ENCODE measurements at places on chromosomes 3 and 15.

DNA sequence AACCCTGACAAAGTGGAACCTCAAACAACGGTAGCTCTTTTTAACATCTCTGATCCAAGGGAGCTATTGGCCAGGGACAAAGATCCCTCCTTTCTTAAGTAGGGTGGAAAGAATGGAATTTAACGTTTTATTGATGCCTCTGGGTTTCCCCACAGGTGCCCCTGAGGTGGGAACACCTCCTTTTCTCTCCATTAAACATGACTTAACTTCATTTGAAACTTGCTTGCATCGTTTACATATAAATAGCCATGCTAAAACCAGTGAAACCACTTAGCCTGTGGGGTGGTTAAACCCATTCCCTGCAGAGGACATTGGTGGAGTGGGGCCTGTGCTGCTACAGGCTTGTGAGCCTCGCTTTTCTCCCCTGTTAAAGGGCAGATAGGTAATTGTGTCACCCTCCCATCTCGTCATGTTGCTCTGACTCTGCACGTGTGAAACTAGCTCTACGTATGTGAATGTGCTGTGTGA lies 9.7 kb downstream of the CGNL1 start:
- DNase-seq, result no peak

- no peak for DNase-seq
Measured at GRCh38 chr3:30511524-30512251, 94.7 kb upstream of the TGFBR2 start.

GRCh38 chr3:126755866-126756265 lies 51.8 kb downstream of the CHCHD6 start:
- DNase-seq, result no peak

- DNase-seq, result no peak
Measured at GRCh38 chr3:1079662-1080061, 13.2 kb upstream of the CNTN6 start.

- DNase-seq, result peak; percentile 92
Measured at GRCh38 chr3:34056951-34057390, 258.5 kb downstream of the PDCD6IP start.

DNA sequence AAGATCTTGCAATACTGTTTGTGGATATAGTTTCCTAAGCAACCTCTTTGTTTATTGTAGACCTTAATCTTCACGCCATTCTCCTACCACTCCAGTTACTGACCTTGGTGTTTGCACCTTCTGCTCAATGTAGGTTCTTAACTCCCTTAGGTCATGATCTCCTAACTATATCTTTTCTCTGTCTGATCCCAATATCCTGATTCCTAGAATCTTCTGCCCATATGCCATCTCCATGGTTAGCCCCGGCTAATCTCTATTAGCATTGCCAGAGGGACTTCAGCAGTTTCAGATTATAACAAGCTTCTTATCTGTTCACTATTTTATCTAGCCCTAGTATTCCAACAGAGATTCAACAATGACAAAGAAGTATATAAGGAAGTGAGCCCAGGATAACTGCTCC lies 64.9 kb downstream of the IMPG2 start:
- DNase-seq, result no peak

GRCh38 chr3:48276911-48277641 lies 36.2 kb downstream of the ZNF589 start:
- no peak for DNase-seq

GRCh38 chr3:153967260-153967659 lies 153.9 kb upstream of the ARHGEF26 start:
- DNase-seq, result no peak

- no peak for DNase-seq
Measured at GRCh38 chr3:52879090-52879489, 18.3 kb downstream of the STIMATE start.

DNA sequence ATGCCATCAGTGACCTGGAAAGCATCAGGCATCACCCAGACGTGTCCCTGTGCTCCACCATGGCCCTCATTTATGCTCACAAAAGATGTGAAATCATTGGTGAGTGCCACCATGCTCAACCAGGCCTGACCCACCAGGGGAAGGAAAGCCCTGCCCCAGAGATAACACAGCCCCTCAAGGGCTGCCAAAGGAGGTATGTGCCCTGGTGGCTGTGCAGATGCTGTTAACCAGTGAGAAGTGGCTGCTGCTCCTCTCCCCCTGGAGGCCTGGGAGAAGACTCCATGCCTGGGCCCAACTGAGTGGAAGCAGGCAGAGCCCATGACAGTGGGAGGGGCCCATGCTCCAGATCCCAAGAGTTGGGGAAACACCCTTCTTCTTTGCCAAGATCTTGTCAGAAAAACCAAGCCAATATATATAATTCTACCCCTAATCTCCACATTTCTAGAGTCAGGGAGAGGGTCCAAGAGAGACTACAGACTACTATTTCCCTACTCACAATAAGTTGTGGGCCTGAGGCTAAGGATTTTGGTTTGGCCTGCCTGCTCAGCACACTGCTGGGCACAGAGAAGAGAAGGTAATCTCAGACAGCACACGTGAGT lies 2.7 kb downstream of the TTC21A start:
- DNase-seq, result no peak

- DNase-seq, result no peak
Measured at GRCh38 chr3:115418583-115418982, 204.7 kb upstream of the GAP43 start.

GRCh38 chr3:71294919-71295318 lies 288.6 kb downstream of the FOXP1 start:
- DNase-seq, result no peak

DNA sequence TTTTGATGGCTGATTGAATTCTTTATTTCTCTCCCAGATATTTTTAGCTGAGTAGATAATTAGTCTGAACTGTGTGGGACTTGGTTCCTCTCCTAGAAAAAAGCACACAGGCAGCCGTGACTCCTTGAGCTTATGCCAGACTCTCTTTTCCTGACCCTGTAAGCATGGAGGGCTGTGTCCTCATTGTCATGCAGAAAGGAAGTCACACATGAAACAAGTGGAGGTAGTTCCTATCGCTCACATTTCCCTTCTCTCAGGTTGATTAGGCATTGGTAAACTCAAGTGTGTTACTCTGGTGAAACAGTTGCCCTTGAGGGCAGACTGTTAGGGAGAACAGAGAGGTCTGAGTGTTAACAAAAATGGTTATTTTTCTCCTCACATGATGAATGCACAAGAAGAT lies 6.3 kb upstream of the RTP4 start:
- no peak for DNase-seq

DNA sequence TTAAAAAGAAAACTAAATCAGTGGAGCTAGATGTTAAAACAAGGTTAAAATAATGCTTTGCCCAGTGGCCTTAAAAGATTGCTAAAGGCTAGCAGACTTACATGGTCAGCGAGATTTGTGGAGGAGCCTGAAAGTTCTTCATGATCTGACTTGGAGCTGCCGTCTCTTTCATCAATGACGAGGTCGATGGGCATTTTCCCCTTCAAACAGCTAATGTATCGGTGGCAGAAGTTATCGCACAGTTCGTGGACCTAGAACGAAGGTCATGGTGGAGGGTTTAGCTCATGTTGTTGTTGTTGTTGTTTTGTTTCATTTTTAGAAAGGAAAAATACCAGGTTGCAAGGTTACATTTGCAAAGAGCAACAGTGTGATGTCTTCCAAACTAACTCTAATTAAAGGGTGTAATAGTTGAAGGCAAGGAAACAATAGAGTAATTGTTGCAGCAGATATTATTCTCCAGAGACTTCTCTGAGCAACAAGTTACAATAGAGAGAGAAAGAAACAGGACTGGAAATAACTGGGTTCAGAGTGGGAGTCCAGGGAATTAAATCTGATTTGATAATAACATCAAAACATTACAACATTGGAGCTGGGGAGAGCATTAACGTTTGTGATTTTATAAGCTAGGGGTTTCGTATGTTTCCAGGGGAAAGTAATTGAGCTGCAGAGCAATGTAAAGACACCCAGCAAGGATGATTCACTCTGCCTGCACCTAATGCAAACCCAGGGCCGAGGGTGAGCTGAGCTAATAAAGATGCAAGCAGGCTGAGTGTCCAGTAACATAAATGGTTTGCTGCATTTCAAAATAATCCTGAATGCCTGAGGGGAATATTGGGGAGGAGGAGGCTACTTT lies 6.6 kb downstream of the MEIS2 start:
- no peak for DNase-seq

DNA sequence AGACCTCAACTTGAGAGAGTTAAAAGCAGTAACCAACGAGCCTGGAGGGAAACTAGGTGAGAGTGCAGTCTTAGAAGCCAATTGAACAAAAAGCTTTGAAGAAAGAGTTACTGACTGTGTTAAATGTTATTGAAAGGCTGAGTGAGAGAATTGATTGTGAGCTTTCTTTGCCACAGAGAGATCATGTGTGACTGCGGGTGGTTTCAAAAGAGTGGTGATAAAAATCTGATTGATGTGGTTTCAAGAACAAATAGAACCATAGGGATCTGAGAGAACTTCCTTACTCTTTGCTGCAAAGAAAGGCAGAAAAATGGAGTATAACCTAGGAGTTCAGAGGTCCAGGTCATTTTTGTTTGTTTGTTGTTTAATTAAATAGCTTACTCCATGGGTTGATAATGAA lies 759.9 kb upstream of the ALCAM start:
- DNase-seq, result no peak

GRCh38 chr15:62066663-62067447 lies at the start of gene C2CD4A:
Gene C2CD4A (plus strand): TSS chr15:62066977. CDS start chr15:62067614, 637 bp downstream.
- peak; percentile 56 for DNase-seq

DNA sequence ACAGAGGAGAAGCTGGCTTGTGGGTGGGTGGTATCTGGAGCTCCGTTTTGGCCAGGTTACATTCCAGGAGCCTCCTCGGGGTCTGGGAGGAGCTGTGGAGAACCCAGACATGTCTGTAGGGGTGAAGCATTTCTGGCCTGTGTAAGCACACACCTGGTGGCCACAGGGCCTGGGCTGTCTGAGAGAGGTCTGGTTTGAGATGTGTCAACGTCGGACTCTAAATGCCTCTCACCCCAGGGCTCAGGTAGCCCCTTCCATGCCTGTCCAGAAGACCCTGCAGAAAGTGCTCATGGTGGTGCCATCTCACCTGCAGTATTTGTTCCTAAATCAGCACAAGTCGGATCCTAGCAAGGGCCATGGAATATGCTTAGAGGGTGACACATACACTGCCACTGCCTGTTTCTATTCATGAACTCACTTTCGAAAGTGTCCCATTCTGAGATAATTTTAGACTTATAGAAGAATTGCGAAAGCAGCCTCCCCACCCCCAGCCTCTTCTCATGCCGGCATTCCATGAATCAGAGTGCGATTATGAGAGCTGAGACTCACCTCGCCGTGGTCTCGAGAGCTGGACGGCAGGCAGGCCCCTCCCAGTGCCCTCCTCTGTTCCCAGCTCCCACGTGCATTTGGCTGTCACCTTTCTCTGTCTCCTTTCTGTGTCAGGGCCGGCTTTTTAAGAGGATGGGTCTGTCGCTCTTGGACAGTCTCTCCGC lies 63.7 kb downstream of the KLF15 start:
- DNase-seq, result no peak

DNA sequence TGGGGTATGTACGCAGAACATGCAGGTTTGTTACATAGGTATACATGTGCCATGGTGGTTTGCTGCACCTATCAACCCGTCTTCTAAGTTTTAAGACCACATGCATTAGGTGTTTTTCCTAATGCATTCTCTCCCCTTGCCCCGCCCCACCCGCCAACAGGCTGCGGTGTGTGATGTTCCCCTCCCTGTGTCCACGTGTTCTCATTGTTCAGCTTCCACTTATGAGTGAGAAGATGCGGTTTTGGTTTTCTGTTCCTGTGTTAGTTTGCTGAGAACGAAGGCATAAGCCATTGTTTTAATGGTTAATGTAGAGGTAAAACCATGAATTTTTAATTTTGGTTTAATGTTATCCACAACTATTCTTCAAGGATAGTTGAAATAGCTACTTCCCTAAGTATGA lies 346.8 kb upstream of the EPHA6 start:
- DNase-seq, result no peak

DNA sequence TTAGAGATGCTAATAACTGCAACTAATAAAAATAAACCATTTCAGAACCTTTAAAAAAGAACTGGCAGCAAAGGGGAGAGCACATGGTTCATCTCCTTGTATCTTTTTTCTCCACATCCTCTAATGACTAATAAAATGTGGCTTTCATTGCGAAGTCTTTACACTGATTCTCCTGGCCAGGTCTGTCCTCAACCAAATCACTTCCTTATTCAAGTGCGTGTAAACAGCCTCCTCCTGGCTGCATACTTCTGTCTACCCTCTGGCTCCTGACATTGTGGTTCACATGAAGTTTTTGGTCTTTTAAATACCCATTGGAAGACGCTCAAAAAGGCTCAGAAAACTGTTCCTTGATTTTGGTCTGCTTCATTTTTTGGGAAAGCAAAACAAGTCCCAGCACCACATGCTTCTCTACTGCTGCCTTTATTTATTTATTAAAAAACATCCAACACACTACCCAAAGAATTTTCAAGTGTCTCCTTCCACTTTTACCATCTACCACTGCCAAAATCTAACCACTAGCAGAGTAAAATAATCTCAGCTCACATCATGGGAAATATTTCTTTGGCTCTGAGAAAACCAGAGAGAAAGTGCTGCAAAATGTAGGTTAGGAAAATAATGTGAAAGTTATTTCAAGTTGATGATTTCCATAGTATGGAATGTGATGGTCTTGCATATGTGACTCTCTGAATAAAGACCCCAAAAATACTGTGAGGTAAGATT lies 85.1 kb downstream of the EFL1 start:
- no peak for DNase-seq

DNA sequence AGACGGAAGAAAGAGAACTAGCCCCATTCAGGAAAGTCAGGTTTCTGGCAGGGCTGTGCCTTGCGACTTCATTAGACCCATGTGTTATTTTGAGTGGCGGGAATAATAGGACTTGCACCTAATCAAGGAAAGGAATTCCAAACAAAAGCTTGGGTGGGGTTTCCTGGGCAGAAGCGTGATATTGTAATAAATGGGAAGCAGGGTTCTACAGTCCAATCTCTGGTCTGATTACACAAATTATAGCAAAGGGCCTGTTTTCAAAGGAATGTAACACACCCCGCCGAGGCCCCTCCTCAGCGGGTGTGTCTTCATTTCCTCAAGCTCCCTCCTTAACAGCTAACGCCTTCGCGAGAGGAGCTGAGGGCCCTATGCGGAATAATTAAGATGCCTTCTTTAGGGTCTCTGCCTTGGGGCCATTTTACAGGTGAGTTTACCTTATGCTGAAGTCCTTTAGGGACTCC lies 396.0 kb upstream of the C2CD4B start:
- DNase-seq, result no peak

DNA sequence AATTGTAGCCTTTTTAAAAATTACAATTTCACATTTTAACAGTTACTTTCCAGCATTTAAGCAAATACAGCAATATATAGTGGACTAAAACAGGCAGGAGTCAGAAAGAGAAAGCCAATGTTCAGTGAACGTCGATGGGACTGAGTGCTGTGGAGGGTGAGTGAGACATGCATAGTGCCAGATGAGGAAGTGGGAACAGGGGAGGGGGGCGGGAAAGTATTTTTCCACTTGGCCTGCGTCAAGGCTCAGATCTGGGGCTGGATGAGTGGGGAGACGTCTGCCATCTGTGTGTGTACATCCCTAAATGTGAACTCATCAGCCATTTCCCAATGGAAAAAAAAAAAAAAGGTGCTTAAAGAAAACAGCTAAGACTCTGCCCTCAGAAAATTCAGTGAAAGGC lies 19.2 kb upstream of the RAD18 start:
- DNase-seq, result no peak

- no peak for DNase-seq
Measured at GRCh38 chr3:9765865-9766264, 3.9 kb downstream of the CAMK1 start.

- DNase-seq, result no peak
Measured at GRCh38 chr3:150972366-150973071, at the start of gene CLRN1. Gene CLRN1 (minus strand): TSS chr3:150972727. CDS start chr3:150972708, 19 bp downstream.

Data from MM.1S (cell line).